Thyroid gland (tissue), 4 donors: ENCODE measurements at places on chromosomes 5 and 9. TPM values are rescaled to one million over a fixed set of nuclear protein-coding genes. Genes with fewer than 3 reads are reported as not detected.

- DNase-seq: no peak
Measured at GRCh38 chr5:148746826-148747535, 79.4 kb upstream of the ADRB2 start.

DNA sequence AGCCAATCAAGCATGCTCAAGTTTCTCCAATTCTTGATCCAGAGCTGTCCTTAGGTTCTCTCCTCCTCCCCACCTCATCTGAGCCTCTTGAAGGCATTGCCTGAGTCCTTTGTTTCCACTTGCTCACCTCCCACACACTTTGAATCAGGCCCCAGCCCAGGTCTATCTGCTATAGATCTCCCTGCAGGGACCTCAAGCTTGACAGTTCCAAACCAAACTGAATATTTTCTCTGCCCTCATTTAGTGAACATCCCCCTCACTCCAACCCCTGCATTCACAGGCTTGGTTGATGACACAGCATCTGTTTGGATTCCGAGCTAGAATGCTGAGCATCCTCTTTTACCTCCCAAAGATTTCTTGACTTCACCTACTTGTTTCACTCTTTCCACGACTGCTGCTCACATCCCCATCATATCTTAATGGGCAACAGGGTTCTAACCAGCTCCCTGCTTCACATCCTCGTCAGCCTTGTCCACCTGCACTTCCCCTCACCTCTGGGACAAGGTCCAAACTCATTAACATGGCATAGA is 474.5 kb downstream of the ZSWIM6 start:
- no peak for DNase-seq

- no peak for DNase-seq
Measured at GRCh38 chr5:33227746-33228145, 213.0 kb upstream of the TARS1 start.

DNA sequence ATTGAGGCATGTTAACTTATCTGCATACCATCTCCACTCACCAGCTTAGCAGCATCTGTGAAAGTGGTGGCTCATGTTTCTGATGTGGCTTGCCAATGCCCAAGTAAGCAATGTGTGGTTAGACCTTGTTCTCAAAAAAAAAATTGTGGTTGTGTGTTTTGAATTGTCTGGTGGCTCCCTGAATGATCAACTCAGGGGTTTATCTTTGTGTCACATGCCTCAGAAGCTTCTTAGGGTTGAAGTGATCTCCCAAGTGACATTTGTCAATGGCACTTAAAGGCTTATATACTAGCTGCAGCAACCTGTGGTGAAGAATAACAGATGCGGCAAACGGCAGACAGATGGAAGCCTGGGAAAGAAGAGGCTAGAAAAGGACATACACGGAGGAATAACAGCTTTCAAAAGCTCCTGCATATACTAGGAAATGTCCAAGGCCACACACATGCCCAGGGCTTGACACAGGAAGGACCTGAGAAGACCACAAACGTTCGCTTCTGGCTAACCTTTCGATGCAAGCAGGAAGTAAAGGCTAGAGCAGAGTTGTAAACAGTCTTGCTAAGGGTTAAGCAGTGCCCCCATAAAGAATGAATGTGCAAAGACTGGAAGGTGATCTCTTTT is 42.2 kb upstream of the FSD1L start:
- no peak for DNase-seq

- no peak for DNase-seq
Measured at GRCh38 chr9:38118862-38119438, 49.9 kb upstream of the SHB start.

DNA sequence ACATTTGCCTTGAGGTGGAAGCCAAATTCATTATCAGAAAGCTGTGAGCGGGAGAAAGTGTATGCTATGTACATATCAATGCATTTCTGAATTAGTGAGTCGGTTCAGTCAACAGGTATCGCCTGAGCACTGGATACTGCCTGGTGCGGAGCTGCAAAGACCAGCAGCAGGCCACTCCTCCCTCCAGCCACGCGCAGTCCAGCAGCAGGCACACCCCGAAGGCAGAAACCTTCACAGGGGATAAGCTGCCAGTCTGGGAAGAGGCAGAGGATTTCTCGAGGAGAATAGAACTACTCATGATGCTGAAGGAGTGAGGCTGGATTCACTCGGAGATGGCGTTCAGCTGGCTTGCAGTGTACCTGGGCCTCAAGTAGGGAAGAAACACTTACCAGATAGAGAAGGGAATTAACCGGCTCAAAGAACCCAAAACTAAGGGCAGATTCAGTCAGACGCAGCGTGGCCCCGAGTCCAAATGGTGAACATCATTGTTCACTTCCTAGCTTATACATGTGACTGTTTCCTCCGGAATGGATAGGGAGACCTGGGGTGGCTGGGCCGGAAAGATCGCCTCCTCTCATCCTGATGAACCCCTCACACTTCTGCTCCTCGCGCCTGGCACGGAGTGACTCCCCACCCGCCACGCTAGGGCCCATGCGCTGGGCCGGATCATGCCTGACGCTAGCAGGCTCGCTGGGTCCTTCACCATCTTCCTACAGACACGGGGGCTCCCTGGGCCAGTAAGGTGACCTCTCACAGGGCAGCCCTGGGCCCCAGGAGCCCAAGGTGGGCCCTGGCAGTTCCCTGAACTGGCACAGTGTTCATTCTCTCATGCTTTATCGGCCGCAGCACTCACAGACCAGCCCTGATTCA is 78.1 kb upstream of the SPATA31C2 start:
- DNase-seq: no peak

GRCh38 chr9:84054341-84055010 is 73.9 kb downstream of the RMI1 start:
- DNase-seq: no peak

DNA sequence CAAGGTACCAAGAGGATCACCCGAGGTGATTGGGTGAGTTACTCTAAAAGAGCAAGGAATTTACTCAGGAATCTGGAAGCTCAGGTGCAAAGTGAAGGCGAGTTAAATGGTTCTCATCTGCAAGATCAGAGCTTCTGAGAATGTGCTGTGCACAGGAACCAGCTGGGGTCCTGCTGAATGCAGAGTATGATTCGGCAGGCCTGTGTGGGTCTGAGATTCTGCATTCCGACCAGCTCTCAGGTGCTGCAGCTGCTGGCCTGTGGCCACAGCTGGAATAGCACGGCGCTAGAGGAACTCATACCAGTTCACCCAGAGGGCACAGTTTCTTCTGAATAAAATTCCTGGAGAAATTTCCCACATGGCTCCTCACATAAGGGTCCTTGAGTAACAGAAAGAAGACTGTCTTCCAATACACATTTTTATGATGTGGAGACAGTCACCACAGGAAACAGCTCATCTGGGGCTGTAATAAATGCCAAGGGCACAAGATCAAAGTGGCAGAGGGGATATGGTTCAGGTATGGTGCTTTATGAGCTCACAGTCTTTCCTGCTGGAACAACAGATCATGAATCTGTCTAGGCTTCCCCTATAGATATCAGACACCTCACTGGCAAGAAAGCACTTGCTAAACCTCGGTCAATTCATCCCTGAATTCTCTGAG is 83.9 kb downstream of the PTPN3 start:
- peak; percentile 67 for DNase-seq

- DNase-seq: peak; percentile 84
Measured at GRCh38 chr5:127409246-127409917, 108.1 kb upstream of the PRRC1 start.

- no peak for DNase-seq
Measured at GRCh38 chr5:169037466-169037865, 263.5 kb downstream of the SLIT3 start.

- peak; percentile 18 for DNase-seq
Measured at GRCh38 chr9:137631345-137632229, 12.8 kb downstream of the EHMT1 start.

DNA sequence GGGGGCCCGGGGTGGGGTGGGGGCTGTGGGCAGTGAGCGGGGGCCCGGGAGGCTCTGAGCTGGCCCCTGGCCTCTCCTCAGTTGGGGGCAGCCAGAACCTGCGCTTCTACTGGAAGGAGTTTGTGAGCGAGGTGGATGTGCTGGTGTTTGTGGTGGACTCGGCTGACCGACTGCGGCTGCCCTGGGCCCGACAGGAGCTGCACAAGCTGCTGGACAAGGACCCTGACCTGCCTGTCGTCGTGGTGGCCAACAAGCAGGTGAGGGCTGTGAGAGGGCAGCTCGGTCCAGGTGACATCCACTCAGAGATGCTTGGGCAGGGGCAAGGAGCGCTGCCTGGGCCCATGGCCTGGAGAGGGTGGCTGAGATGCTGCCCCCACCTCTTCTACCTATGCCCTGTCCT is 3.4 kb downstream of the ARL10 start:
- no peak for DNase-seq

GRCh38 chr5:76155536-76155935 is 72.4 kb downstream of the SV2C start:
- DNase-seq: no peak

DNA sequence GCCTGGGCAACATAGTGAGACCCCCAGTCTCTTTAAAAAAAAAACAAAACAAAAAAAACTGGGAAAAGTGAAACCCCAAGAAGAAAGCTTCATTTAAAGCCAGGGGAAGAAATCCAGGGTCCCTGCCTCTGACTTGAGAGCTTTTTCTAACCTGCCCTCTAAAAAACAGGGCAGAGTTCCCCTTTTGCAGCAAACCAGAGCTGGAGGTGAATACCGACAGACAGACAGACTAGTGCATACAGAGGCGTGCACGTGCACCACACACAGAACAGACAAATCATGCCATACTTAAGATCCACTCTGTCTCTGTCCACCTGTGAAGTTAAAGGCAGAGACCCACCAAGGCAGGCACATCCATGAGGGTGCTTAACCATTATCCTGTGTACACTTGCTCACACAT is 11.7 kb upstream of the AQP3 start:
- no peak for DNase-seq

DNA sequence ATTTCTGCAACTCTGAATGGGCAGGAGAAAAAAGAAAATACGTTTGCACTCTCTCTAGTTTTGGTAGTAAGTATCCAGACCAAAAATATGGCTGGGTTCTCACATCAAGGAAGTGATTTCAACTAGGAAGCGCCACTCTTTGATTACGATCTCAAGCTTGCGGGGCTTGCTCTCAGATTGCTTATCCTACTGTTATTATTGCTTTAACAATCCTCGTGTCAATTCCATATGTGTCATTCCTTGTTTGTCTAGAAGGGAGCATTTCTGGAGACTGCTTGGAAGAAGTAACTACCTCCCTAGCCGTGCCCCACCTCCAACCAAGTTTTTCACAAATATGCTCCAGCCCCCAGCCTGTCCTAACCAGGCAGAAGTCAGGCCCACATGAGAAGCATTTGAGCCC is 3.5 kb downstream of the PRUNE2 start:
- DNase-seq: no peak

GRCh38 chr9:130128733-130129431 is 43.3 kb upstream of the NCS1 start:
- no peak for DNase-seq

DNA sequence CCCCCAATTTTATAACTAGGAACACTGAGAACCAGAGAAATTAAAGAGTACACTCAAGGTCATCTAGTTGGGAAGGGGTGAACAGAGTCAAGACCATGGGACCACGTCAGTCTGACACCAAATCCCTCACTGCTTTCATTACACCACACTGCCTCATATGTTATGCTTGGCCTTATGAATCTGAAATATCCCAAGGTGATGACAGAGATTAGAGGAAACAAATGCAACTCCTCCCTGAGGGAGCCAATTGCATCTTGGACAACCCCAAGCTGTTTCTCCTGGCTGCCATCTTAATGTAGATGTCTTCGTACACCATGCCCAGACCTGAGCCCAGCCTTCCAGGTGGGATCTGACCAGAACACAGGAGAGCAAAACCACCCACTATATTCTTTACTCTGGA is 60.6 kb upstream of the ABCA1 start:
- DNase-seq: no peak

- no peak for DNase-seq
Measured at GRCh38 chr9:92228628-92229027, 64.9 kb downstream of the IARS1 start.

DNA sequence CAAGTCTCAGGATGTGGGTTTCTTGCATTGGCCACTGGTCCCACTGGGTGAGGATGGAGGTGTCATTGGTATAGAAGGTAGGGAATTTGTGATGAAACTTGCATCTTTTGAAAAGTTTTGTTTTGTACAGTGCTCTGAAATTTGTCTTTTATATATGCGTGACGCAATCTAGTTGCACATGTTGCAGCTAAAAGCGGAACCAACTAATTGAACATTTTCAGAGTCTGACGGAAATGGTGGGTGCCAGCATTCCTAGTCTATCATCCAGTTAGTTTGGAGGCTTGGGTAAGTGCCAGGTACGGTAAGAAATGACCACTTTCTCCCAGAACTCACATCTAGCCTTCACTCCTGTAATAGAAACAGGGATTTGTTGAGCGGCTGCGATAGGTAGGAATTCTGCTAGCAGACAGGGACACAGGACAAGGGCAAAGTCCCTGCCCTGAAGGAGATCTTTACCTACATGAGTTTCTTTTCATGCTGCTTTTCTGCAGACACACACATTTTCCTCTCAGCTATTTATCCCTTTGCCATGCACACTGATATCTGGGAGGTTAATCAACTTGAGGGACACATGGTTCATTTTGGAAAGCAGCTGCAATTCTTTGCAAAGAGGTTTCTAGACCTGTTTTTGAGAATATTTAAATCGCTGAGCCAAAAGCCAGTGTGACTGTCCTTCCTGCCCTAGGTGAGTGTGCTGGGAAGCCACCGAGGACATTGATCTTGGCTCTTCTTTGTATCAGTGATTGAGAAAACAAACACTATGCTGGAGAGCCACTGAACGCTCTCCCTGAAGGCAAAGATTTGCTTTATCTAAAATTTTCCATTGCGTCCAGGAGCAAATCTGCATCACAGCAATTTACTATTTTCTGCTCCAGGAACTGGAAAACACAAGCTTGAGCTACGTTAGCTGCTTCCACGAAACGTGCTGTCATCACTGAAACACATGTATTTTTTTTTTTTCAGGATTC is 89.7 kb downstream of the DAP start:
- DNase-seq: no peak

- no peak for DNase-seq
Measured at GRCh38 chr9:4558371-4558998, 68.2 kb downstream of the SLC1A1 start.

- no peak for DNase-seq
Measured at GRCh38 chr9:124339603-124340146, 75.6 kb downstream of the PSMB7 start.

DNA sequence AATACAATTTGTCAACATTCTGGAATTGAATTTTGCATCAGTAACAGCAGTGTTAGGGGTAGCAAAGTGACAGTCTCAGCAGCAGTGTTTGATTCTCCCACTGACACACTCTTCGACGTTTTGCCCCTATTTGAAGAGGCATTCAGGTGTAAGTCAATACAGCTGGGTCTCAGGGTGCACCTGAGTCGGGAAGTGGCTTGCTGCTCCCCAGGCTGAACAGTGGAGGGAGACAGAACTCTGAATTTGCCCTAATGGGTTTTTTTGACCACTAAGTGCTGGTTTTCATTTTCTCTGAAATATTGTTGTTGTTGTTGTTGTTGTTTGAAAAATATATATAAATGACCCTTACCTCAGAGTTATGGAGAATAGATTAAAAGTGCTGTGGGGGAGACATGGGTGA is 223.2 kb downstream of the TLR4 start:
- no peak for DNase-seq

GRCh38 chr9:20989923-20990341 is 41.5 kb downstream of the HACD4 start:
- peak; percentile 15 for DNase-seq

The OR1L4 gene
- not detected for total RNA-seq

The CNTNAP3 gene
- total RNA-seq: 7.9 TPM

The ADRB2 gene
- total RNA-seq: 3.9 TPM

The FOXD4L4 gene
- total RNA-seq: 0.63 TPM

The NUTM2G gene
- not detected for total RNA-seq

The FLT4 gene
- 73.2 TPM for total RNA-seq
